ENCODE measurements at places on chromosomes 5 and 9. TPM values are rescaled to one million over a fixed set of nuclear protein-coding genes. Genes with fewer than 3 reads are reported as not detected.
A peak's percentile ranks its signal among the peaks of the same experiment; 100 is the strongest.

Gene ACOT12
- total RNA-seq: 0.18 TPM

- H3K4me1 ChIP-seq: no peaks in the 10 kb centered on the region
- H3K36me3 ChIP-seq: no peaks in the 10 kb centered on the region
- H3K27me3 ChIP-seq: no peaks in the 10 kb centered on the region
- no peak overlapping the region for H3K27ac ChIP-seq
Measured at GRCh38 chr5:10586008-10586407, 22.1 kb downstream of the ANKRD33B start.

- no peak overlapping the region for H3K4me3 ChIP-seq
- H3K27me3 ChIP-seq: no peaks in the 10 kb centered on the region
- no peaks in the 10 kb centered on the region for H3K4me1 ChIP-seq
Measured at GRCh38 chr5:35409361-35409760, 179.1 kb upstream of the PRLR start.

- no peaks in the 10 kb centered on the region for H3K36me3 ChIP-seq
- DNase-seq: peak; percentile 31
- no peaks in the 10 kb centered on the region for H3K4me1 ChIP-seq
- H3K27me3 ChIP-seq: no peaks in the 10 kb centered on the region
- no peak overlapping the region for H3K4me3 ChIP-seq
- H3K27ac ChIP-seq: no peak overlapping the region
Measured at GRCh38 chr5:93532370-93532769, 48.6 kb downstream of the NR2F1-AS1 start.

DNA sequence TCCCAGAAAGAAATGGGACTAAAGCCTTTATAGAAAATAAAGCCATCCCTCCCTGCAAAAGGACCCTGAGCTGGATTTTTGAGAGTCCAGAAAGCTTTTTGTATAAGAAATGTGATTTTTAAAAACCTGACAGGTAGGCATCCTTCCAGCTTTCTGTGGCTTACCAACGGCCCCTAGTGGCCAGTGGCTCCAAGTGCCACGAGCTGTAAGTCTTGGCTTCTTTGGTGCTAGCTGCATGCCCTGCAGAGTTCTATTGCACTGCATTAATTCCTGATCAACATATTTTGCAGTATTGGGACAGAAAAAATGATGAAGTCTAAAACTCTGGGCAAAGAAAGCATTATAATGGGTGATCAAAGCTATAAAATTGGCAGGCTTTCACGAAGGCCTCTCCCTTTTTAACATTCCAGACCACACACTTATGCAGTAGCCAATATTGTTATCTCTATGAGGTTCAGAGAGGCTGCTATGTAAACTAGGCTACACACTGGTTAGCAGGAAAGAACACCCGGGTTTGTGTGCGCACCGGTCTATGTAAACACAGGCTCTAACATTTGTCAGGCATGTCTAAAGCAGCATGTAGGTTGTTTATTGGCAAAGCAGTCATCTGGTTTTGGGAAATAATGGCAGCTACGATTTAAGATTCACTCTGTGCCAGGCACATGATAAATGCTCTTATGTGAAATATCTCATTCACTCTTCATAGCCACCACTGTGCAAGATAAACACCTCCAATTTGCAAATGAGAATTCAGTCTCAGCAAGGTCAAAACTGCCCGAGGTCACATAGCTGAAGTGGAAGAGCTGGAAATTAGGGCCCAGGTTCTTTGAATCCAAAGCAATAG is 55.2 kb downstream of the NMUR2 start:
- no peaks in the 10 kb centered on the region for H3K36me3 ChIP-seq
- no peak overlapping the region for H3K4me3 ChIP-seq
- no peak overlapping the region for H3K27ac ChIP-seq
- peak; percentile 73 for DNase-seq

- no peak overlapping the region for H3K27ac ChIP-seq
- no peaks in the 10 kb centered on the region for H3K27me3 ChIP-seq
- no peak overlapping the region for H3K4me3 ChIP-seq
- H3K36me3 ChIP-seq: no peaks in the 10 kb centered on the region
Measured at GRCh38 chr5:119402081-119402480, 46.3 kb downstream of the TNFAIP8 start.

Gene CDO1
- total RNA-seq: 27.7 TPM

GRCh38 chr9:37005517-37006140 is 28.4 kb downstream of the PAX5 start:
- no peak for DNase-seq
- H3K27me3 ChIP-seq: peaks cover 6% of the 10 kb centered on the region
- H3K4me3 ChIP-seq: no peak overlapping the region
- no peaks in the 10 kb centered on the region for H3K4me1 ChIP-seq
- no peak overlapping the region for H3K27ac ChIP-seq

Gene WHRN
- 3.8 TPM for total RNA-seq

- no peak overlapping the region for H3K4me3 ChIP-seq
- H3K27ac ChIP-seq: no peak overlapping the region
- no peak for DNase-seq
- H3K27me3 ChIP-seq: no peaks in the 10 kb centered on the region
Measured at GRCh38 chr5:24163091-24163490, 481.7 kb downstream of the CDH10 start.

Gene SCGB3A1
- total RNA-seq: not detected

DNA sequence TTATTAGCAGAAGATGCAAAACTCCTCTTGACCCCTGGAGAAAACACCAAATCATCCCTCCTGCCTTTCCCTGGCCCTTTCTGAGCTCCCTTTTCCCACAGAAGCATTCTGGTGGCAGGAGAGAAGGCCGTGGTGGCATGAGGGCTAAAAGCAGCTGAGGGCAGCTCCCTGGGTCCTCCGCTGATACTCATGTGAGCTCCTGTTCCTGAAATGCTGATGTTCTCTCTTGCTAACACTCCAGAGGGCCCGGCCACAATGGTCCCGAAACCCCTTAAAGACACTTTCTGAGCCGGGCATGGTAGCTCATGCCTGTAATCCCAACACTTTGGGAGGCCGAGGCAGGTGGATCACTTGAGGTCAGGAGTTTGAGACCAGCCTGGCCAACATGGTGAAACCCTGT is 183.1 kb downstream of the HSPA4 start:
- no peaks in the 10 kb centered on the region for H3K27me3 ChIP-seq
- no peak overlapping the region for H3K27ac ChIP-seq
- no peaks in the 10 kb centered on the region for H3K4me1 ChIP-seq
- H3K36me3 ChIP-seq: no peaks in the 10 kb centered on the region
- H3K4me3 ChIP-seq: no peak overlapping the region

- no peaks in the 10 kb centered on the region for H3K27me3 ChIP-seq
- H3K36me3 ChIP-seq: no peaks in the 10 kb centered on the region
- no peak overlapping the region for H3K27ac ChIP-seq
- peak; percentile 85 for DNase-seq
- H3K4me1 ChIP-seq: no peaks in the 10 kb centered on the region
Measured at GRCh38 chr9:127199001-127199791, 65.4 kb upstream of the GARNL3 start.

Gene ANKRD34B
- not detected for total RNA-seq

DNA sequence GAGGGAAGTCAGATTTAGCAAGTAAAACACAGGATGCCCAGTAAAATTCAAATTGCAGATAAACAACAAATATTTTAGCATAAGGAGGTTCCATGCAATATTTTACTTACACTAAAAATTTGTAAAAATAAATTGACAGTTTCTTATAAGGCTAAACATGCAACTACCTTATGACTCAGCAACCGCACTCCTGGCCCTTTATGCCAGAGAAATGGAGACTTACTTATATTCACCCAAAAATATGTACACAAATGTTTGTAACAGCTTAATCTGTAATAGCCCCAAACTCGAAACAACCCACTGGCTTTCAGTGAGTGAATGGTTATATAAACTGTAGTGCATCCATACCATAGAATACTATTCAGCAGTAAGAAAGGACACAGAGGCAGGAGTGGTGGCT is 28.6 kb upstream of the TRIM14 start:
- H3K27me3 ChIP-seq: no peaks in the 10 kb centered on the region
- H3K4me1 ChIP-seq: no peaks in the 10 kb centered on the region
- no peaks in the 10 kb centered on the region for H3K36me3 ChIP-seq
- H3K4me3 ChIP-seq: no peak overlapping the region

Gene KYAT1
- 9.5 TPM for total RNA-seq

DNA sequence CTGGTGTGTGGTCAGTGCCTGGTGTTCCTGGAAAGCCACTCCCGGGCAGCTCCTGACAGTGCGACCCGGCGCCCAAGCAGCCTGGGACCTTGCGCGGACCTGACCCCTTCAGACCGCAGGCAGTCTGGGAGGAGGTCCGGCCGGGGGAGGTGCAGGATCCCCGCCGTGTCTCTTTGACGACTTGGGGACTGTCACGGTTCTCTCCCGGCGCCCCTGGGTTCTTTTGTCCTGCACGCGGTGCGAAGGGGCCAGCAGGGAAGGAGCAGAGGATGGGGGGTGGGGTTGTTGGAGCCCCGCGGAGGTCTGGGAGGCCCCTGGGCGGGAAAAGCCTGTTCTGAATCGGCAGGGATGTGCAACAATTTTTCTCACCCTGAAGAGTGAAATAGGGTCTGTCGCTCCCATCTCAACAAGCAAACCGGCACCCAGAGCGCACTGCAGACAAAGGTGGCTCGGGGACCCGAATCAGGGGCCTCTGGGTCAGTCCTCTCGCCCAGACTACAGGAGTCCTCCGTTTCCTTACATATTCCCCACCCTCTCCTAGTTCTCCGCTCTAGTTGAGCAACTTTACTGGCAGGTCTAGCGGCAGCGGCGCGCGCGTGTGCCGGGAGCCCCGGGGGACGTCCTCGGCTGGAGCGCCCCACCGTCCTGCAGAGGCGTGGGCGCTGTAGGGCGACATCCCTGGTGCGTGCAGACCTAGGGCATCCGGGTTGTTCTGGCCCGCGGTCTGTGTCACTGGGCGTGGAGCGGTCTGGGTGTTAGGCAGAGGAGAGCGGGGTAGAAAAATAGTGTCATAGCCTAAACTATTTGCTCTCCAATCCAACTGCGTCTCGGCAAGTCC is 1.2 kb downstream of the VCAN start:
- no peaks in the 10 kb centered on the region for H3K27me3 ChIP-seq
- H3K4me3 ChIP-seq: peak overlapping the region; percentile 67
- DNase-seq: peak; percentile 78
- no peaks in the 10 kb centered on the region for H3K4me1 ChIP-seq
- peak overlapping the region; percentile 18 for H3K27ac ChIP-seq

GRCh38 chr5:151014680-151015343 is 5.6 kb upstream of the GPX3 start:
- no peak for DNase-seq
- no peak overlapping the region for H3K27ac ChIP-seq
- H3K4me1 ChIP-seq: no peaks in the 10 kb centered on the region

DNA sequence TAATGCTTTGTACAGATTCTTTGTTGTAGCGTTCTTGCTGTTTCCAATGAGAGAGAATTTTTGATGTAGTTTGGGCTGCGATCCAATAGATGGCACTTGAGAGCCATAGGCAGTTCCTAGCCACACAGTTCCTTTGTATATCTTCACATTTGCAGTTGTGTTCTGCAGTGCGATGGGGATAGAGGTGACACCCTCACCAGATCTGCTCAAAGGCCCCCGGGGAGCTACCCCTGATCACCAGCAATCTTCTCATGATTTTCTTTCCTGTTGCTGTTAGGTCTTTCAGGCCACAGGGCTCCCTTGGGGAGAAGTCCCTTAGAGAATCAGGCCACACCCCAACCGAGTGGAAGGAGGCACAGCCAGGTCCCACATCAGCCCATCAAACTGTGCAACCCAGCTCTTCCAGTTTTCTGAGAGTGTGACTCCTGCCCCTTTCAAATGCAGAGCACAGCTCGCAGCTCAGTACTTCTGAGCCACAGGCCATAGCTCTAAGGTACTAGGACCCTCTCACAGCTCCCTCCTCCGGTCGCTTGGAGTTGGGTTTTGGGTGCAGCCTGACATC is 353.7 kb downstream of the SLCO4C1 start:
- no peaks in the 10 kb centered on the region for H3K27me3 ChIP-seq
- H3K27ac ChIP-seq: no peak overlapping the region
- H3K36me3 ChIP-seq: no peaks in the 10 kb centered on the region
- no peaks in the 10 kb centered on the region for H3K4me1 ChIP-seq
- DNase-seq: no peak

DNA sequence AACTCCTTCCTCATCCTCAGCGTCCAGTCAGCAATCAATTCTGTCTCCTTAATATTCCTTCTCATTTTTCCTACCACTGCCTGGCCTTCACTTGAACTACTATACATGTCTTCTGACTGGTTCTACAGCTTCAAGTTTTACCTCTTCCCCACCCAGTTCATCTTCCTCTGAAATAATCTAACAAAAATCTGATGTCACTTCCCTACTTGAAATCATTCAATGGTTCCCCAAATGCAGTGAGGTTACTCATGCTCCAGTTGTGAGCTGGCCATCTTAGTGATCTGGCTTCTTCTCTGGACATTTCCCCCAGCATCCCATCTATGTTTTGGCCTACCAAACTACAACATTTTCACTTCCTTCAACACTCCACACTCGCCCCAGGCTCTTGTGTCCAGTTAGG is 14.9 kb upstream of the TMEM267 start:
- peaks cover 6% of the 10 kb centered on the region for H3K36me3 ChIP-seq
- no peaks in the 10 kb centered on the region for H3K27me3 ChIP-seq
- H3K4me1 ChIP-seq: no peaks in the 10 kb centered on the region
- DNase-seq: no peak
- no peak overlapping the region for H3K4me3 ChIP-seq

- no peak overlapping the region for H3K27ac ChIP-seq
- no peaks in the 10 kb centered on the region for H3K36me3 ChIP-seq
- H3K4me3 ChIP-seq: no peak overlapping the region
- H3K27me3 ChIP-seq: no peaks in the 10 kb centered on the region
- no peaks in the 10 kb centered on the region for H3K4me1 ChIP-seq
Measured at GRCh38 chr5:33537240-33537639, 96.5 kb downstream of the TARS1 start.

DNA sequence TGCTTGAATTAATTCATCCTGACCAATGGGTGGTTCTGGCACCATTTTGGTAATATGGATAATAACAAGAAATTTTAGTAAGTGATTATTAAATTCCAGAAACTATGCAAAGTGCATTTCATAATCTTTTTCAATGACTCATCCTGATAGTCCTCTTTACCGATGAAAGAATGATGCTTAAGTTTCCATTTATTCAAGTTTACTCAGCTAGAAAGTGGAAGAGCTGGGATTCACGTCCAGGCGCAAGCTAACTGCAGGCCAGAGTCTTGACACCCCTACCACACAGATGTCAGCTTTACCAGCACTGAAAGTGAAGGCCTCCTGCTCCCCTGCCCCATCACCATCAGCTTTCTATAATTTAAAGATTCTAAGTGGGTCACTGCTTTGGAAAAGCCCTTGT is 493.5 kb upstream of the WWC1 start:
- no peak overlapping the region for H3K4me3 ChIP-seq
- no peaks in the 10 kb centered on the region for H3K4me1 ChIP-seq
- no peak overlapping the region for H3K27ac ChIP-seq
- no peaks in the 10 kb centered on the region for H3K36me3 ChIP-seq

DNA sequence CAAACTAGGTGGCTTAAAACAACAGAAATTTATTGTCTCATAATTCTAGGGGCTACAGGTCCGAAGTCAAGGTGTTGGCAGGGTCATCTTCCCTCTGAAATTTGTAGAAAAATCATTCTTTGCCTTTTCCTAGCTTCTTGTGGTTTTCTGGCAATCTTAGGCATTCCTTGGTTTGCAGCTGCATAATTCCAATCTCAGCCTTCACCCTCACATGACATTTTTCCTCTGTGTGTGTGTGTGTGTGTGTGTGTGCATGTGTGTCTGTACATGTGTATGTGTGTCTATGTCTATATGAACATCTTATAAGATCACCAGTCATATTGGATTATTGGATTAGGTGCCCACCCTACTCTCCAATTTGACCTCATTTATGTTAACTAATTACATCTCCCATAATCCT is 330.6 kb downstream of the CHSY3 start:
- H3K27me3 ChIP-seq: no peaks in the 10 kb centered on the region
- H3K4me1 ChIP-seq: no peaks in the 10 kb centered on the region
- H3K27ac ChIP-seq: no peak overlapping the region
- H3K4me3 ChIP-seq: no peak overlapping the region
- H3K36me3 ChIP-seq: no peaks in the 10 kb centered on the region

Measured in aorta (tissue), 5 donors.